ENCODE measurements at places on chromosomes 5 and 9. TPM values are rescaled to one million over a fixed set of nuclear protein-coding genes. Genes with fewer than 3 reads are reported as not detected.

DNA sequence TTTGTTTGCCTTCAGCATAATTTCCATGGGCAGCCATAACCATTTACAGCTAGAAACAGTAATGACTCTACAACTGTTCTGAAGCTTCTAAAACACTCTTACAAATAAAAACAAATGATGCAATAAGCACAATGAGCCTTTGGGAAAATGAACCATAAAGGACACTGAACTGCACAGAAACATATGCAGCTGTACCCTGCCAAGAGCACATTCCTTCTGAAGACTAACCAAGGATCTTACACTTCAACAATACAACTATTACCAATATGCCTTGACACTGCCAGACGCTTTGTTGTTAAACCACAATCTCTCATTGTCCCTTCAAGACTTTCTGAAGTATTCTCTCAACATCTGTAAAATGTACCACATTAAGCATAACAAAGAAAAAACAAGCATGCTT, 104.2 kb upstream of the HMHB1 start:
- DNase-seq = no peak

GRCh38 chr9:7784472-7784871, 15.1 kb downstream of the DMAC1 start:
- DNase-seq = no peak

- DNase-seq = no peak
Observed at GRCh38 chr9:129289883-129290282, 111.8 kb upstream of the IER5L start.

DNA sequence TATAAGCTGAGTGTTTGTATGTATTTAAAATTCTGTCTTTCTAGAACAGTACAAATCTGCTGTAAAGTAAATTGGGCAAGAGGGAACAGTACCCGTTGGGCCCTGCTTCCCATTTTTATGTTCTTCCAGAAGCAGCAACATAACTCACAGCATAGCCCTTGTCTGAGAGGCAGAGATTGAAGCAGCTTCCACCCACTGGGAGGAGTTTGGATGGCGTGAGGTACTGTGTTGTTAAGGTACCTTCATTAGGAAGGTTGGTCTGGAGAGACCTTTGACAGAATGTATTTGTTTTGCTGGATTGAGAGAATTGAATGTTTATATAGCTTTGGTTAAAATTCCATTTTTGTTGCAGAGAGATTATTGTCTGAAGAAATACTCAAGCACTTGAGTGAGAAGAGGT, 24.8 kb downstream of the RAI14 start:
- no peak for DNase-seq

DNA sequence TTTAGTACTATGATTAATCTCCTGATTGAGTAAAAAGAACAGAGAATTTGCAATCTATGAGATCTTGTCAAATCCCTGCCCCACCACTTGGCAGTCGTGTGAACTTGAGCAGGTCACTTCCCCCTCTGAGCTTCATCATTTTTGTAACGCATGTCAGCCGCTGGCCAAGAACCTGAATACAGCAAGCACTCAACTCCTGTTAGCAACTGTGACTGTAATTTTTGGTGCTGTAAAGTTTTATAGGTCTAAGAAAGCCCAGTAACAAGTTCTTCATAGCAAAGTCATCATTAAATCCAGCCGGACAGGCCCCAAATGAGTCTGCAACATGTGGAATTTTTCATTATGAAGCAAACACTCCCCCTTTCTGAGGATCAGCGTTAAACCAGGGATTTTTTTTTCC, 49.4 kb downstream of the DRD1 start:
- DNase-seq = no peak

DNA sequence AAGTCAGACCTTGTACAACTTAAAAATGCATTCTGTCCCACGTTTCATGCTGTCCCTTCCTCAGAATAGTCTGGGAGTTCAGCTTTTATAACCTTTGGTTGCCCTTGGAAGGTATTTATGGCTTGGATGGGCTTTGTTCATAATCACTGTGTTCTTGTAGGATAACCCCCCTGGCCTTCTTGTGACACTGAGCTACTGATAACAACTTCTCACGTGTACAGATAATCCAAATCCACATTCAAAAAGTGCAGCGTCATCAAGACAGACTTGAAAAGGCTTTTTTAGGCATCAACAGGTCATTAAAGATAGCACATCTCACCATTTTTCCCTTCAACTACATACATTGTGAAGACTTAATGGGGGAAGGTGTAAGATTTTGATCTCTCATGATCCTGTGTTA, 42.0 kb downstream of the SLC1A3 start:
- DNase-seq = no peak

DNA sequence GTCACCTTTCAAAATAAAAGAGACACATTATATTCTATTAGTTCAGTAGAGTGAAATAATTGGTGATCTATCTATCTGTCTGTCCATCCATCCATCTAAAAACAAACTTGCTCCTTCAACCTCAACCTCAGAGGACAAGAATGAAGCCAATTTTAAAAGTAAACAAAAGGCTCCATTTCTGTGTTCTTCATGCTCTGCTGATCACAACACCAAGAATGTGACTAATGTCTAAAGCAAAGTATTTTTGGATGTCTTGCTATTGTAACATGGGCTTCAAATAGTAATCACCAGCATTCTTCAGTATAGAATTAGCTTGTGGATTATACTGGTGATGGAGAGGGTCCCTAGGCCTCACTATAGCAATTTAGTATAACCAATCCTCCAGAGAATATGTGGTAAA, 1304.4 kb downstream of the MAT2B start:
- no peak for DNase-seq

GRCh38 chr5:89117124-89117644, 234.2 kb upstream of the MEF2C start:
- no peak for DNase-seq

- no peak for DNase-seq
Observed at GRCh38 chr9:135359764-135360163, 119.8 kb upstream of the PPP1R26 start.

- no peak for DNase-seq
Observed at GRCh38 chr5:10319202-10319851, 11.6 kb upstream of the CMBL start.

DNA sequence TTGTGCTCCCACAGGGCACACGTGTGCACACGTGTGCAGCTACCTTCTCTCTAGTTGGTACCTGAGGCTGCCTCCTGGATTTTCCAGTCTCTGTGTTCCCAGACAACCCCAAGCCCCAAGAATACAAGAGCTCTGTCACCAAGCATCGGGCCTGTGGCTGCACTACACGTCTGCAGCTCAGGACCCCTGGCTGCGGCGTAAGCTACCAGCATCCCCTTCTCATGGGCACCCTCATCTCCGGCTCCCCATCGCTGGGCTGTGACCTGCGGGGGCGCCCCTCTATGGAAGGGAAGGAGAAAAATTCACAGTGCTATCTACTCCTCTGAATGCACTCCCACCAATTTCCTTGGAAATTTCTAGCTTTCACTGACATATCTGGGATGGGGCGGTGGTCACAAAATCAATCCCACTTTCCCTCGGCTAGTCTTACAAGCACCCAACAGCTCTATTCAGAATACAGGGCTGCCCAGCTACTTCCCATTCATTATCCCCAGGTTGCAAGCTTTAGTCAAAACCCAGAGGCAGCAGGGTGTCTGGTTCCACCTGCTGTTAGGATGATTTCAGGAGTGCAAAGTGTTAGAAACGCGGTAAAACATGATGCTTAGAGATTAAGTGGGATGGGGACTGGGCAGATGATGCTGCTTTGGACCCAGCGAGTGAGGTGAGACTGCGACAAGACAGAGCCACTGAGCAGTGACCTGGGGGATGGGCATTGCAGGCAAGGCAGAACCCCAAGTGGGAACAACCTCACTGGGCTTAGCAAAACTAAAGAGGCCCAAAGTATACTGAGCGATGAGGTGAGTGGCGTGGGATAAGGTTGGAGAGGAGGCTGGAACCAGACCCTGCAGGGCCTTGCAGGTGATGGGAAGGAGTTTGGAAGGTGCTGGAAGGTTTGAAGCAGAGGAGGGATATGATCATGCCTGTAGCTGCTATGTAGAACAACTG, 121.7 kb downstream of the KCNIP1 start:
- no peak for DNase-seq

GRCh38 chr9:73402081-73403028, 250.7 kb downstream of the ANXA1 start:
- DNase-seq = no peak

DNA sequence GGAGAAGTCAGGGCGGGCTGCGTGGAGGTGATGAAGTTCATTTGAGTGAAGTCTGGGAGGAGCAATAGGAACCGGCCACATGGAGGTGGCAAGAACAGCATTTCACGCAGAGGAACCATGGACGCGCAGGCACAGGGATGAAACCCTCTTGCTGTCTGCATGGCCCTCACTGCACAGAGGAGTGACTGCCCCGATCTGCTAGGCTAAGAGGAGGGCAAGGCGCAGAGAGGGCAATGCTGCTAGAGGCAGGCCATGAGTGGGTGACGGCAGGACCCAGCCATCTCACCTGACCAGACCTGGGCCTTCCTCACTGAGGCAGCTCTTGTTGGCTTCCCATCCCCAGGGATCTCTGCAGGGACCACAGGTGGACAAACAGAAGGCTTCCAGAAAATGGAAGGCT, 90.3 kb downstream of the BARX1 start:
- no peak for DNase-seq

DNA sequence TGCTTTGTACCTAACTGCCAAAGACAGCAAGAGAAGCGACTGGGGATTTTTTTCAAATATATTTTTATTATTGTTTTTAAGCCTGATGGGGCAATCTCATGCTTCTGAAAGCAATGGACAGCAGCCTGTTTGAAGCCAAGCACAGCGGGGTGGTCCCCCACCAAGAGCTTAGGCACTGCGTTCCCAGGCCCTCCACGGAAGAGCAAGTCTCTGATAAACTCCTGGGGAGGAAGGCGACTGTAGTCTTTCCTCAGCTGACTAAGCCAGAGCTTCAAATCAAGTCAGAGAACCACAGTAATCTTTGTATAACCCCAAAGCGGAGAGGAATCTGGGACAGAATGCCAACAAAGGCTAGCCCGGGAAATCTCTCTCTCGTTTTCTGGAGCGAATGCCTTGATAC, 54.4 kb downstream of the ARSB start:
- DNase-seq = no peak

Gene IRX2
- total RNA-seq = 3.8 TPM

Gene PHF24
- 0.18 TPM for total RNA-seq

Gene C5orf58
- total RNA-seq = 1.1 TPM

Gene TMEM252
- total RNA-seq = not detected

Gene DCTN3
- total RNA-seq = 113 TPM

Gene UBTD2
- total RNA-seq = 8.4 TPM

Gene MZB1
- total RNA-seq = 0.89 TPM

Gene ZDHHC11B
- total RNA-seq = 7.6 TPM

Gene BAAT
- total RNA-seq = 0.06 TPM
